ENCODE measurements at places on chromosomes 5 and 9. TPM values are rescaled to one million over a fixed set of nuclear protein-coding genes. Genes with fewer than 3 reads are reported as not detected.

The PCA3 gene
- total RNA-seq, result not detected

The GLRA1 gene
- not detected for total RNA-seq

The FAM53C gene
- total RNA-seq, result 23.0 TPM

DNA sequence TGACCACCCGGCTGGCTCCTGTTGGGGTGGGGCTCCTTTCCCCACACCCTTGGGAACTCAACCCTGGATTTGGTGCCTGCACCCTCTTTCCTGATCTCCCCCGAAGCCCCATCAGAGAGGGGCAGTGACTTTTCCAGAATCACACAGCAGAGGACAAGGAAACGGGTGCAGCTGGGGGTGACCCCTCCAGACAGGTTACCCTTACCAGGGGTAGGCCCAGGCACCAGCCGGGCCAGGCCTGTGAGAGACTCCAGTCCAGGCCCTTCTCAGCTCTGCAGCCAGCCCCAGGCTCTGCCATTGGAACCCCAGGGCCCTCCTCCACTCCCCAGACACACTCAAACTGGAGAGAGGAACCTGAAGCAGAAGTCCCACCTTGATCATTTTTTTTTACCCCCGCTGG is 19.0 kb upstream of the PHYHD1 start:
- DNase-seq, result no peak

GRCh38 chr9:34492051-34492450 is 30.7 kb downstream of the ENHO start:
- no peak for DNase-seq
